ENCODE measurements at places on chromosomes 13 and 19.

GRCh38 chr19:45468159-45468651 lies 409 bp downstream of the FOSB start:
- peak overlapping the region; percentile 88 for H3K27ac ChIP-seq
- peak overlapping the region; percentile 59 for H3K4me3 ChIP-seq
- peaks cover 27% of the 10 kb centered on the region for H3K4me1 ChIP-seq

GRCh38 chr19:47322058-47322457 lies 9.9 kb upstream of the C5AR2 start:
- DNase-seq, result no peak
- H3K4me3 ChIP-seq, result no peak overlapping the region
- no peaks in the 10 kb centered on the region for H3K27me3 ChIP-seq
- H3K4me1 ChIP-seq, result no peaks in the 10 kb centered on the region
- peak overlapping the region; percentile 16 for H3K27ac ChIP-seq
- H3K36me3 ChIP-seq, result no peaks in the 10 kb centered on the region

- no peaks in the 10 kb centered on the region for H3K4me1 ChIP-seq
- H3K27me3 ChIP-seq, result no peaks in the 10 kb centered on the region
These were observed 128.8 kb upstream of the ARGLU1 start for GRCh38 chr13:106696719-106697118.

GRCh38 chr19:30118760-30119159 lies 176.7 kb downstream of the URI1 start:
- H3K4me1 ChIP-seq, result no peaks in the 10 kb centered on the region
- no peak overlapping the region for H3K27ac ChIP-seq
- no peak for DNase-seq
- H3K27me3 ChIP-seq, result peaks cover 18% of the 10 kb centered on the region
- no peaks in the 10 kb centered on the region for H3K36me3 ChIP-seq

Measured in heart left ventricle (tissue), 16 donors.